ENCODE measurements at places on chromosomes 3 and 15.

- DNase-seq, result no peak
Measured at GRCh38 chr3:124810970-124811369, 76.2 kb downstream of the ITGB5 start.

DNA sequence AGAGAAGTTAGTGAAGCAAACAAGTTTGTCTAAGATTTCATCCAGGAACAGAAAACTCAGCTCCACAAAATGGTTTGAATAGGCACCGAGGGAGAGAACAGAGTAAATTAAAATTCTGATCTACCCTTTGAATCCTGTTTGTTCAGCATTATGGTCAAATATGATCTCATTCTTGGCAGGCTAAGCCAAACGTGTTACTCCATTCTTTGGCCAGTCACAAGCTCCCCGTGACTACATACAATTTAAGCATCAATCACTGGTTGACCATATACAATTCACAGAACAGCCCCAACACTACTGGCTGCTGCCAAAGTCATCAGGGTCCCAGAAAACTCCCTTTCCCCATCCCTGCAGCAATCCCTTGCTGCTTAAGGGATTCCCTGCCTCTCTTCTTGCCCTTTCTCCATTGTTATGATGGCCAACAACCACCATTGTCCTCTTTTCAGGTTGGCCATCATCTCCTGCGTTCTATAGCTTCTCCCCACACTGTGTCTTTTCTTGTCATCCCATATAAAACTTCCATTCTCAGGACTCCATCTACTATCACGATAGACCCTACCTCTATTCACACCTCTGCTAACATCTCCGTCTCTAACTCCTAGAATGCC, 46.3 kb downstream of the GOLIM4 start:
- no peak for DNase-seq

- peak; percentile 72 for DNase-seq
Measured at GRCh38 chr15:41501191-41501917, 7.7 kb downstream of the ITPKA start.

DNA sequence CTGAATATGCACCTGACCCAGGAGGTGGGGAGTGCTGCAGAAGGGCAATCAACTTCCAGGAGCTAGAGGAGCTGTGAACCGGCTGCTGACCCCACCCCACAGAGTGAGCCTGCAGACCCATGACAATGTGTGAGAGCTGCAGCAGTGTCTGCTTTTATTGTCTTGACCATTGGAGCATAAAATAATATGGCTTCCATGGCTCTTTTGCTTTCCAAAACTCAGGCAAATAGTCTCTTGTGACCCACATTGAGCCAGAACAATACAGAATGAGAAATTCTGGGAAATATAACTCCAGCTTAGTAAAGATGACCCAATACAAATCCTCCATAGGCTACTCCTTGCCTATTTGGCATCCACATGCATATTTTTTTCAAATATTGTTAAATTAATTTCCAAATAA, 309.6 kb downstream of the PYDC2 start:
- no peak for DNase-seq

- DNase-seq, result peak; percentile 85
Measured at GRCh38 chr15:101641129-101641764, 10.9 kb downstream of the TM2D3 start.

DNA sequence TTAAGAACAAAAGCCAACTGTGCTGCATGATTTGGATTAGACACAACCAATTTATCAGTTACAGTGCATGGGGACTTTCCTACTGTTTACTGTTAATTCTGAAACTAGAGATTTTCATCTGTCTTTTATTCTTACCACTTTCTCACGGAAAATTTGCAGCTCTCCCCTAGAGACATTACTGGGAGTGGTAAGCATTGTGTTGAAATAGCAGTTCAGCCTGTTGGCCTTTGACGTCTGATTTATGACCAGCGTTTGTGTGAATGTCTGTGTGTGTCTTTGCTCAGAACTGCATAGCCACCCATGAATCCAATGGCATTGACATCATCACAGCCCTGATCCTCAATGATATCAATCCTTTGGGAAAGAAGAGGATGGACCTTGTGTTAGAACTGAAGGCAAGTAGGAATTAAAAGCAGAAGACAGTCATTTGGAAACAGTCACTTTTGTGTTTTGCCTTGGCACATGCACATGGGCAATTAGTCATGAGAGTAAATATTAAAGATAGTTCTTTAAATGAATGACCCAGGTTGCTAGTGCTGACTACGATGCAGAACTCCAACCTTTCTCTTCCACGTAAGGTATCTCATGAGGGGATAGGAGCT, 202.2 kb upstream of the BHLHE40 start:
- no peak for DNase-seq

DNA sequence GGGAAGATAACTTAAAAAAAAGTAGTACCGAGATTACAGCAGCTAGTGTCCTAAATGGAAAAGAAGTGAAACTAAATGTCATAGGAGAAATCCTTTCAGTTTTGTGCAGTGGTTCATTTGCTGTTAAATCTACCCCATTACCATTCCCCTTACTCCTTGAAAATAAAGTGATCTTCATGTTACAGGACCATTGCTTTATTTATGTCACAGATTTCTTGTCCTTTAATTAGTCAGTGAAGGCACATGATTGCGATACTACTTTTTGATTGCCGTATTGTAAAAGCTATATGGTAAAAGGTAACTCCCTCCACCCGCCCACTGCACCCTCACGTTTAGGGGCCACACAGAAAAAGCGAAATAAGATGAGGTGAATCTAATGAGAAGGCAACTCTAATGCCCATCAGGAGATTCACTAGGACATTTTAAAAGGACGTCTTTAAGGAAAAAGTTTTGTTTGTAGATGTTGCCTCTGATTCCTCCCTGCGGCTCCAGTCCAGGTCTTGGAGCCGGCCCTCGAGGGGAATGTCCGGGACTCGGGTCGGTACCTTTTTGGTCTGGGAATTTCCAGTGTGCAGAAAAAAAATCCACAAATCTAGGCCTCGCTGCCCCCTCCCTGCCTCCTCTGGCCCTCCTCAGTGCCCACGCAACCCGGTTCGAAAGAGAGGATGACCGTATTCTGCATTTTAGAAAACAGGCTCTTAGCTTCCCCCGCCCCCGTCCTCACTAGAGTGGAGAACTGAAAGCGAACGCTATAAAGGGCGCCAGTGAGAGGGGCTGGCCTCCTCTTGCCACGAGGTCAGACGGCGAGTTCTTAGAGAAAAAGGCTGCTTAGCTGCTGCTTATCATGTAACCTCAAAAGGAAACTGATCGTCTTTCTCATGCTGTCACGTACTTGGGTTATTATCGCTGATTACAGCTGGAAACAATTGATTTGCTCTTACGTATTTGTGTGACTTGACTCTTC, 21.8 kb upstream of the NFKBIZ start:
- peak; percentile 88 for DNase-seq

- DNase-seq, result no peak
Measured at GRCh38 chr3:119418641-119419040, 44.8 kb downstream of the TMEM39A start.

GRCh38 chr15:33735637-33736247, 232.6 kb upstream of the CHRM5 start:
- no peak for DNase-seq

DNA sequence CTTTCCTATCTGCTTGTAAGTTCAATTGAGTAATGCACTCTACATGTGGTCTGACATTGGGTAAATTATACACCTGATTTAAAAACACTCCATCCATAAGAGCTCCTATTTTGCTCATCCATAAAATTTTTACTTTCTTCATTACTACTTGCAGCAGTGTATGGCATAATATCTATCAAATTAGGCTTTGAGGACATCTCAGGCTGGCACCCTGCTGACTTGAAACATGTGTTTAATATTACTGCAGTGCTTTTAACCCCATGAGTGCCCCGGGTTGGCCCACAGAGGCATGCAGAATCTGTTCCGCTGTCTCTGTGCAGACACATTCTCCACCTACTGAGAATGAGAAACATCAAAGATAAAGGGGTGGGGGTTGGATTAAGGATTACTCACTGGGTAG, 249.9 kb upstream of the DNAJC19 start:
- DNase-seq, result no peak

GRCh38 chr3:142053244-142053643, 96.1 kb downstream of the TFDP2 start:
- DNase-seq, result no peak

- no peak for DNase-seq
Measured at GRCh38 chr3:182592747-182593146, 200.6 kb upstream of the ATP11B start.

DNA sequence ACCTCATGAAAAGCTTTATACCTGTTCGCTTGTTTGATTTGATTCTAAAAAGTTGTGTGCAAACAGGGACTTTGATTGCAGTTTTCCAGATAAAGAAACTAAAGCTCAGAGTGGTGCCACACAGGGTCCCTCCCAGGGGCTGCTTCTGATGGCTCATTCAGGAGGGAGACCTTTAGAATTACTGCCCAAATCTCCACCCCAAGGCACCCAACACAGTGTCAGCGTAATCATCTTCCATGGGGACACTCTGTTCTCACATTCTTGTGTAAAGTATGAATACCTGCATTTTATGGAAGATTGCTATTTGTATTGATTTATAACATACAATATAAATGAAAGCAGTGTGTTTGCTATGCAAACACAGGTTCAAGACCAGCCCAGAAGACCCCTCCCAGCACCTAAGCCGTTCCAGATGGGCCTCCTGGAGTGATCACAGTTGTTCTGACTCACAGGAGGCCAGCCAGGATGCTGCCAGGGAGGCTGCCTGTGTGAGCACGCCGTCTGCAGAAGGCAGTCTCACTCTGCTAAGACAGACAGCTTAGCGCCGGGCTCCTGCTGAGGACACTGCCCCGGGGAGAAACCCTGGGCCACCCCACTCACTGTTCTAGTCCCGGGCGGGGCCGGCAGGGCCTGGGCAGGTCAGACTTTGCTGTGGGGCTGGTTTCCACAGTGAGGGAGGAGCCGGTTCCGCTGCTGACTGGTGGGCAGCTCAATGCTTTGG, 185.6 kb downstream of the FAM43A start:
- DNase-seq, result no peak

- DNase-seq, result no peak
Measured at GRCh38 chr3:52939600-52939999, 42.3 kb upstream of the STIMATE start.

DNA sequence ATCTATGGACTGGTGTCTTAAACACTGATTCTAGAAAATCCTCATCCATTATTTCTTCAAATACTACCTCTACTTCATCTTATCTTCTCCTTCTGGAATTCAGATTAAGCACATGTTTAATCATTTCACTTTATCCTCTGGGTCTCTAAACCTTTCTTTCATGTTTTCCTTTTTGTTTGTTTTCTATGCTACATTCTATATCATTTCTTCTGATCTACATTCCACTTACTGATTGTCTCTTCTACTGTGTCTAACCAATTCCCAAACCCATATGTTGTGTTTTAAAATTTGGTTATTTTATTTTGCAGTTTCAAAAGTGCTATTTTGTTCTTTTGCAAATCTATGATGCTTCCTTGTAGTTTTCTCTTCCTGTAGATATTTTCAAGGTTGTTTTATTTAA, 31.7 kb downstream of the CCR4 start:
- no peak for DNase-seq

DNA sequence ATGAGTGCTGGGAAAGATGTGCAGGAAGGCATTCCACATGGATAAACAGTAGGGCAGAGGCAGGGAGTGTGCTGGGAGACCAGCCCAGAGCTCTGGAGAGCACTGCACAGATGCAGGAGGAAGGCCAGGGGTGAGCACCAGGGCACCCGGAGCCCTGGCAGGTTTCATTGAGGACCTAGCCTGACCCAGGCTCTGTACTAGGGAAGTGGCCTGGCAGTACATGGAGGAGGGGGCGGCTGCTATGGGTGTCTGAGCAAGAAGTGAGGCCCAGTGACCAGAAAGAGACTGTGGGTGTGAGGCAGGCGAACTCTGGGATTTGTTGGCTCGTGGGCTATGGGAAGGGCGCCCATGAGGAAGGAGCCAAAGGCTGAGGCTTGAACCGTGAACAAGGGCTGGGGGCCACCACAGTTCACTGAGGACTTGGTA, 139.1 kb downstream of the DNAJB8 start:
- DNase-seq, result peak; percentile 18

- no peak for DNase-seq
Measured at GRCh38 chr3:106628407-106628806, 748.8 kb upstream of the CCDC54 start.

DNA sequence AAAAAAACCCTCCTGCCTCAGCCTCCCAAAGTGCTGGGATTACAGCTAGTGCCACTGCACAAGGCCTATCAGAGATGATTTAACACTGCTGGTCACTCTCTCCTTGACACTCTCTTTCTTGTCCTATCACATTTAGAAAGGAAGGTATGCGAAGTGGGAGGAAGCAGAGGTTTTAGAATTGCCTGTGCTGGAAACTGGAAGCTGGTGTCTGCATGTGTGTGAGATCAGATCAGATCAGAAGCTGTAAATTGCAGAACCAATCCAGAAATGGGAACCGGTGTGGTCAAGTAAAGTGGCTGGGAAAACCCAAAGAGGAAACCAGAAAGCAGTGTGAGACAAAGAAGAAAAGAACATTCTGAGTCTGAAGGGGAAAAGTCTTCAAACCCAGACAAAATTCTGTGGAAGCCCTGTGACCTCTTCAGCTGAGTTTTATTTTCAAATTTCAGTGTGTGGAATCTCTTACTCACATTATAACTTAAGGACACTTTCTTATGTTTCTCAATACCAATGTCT, 2.8 kb downstream of the EFHB start:
- peak; percentile 62 for DNase-seq

DNA sequence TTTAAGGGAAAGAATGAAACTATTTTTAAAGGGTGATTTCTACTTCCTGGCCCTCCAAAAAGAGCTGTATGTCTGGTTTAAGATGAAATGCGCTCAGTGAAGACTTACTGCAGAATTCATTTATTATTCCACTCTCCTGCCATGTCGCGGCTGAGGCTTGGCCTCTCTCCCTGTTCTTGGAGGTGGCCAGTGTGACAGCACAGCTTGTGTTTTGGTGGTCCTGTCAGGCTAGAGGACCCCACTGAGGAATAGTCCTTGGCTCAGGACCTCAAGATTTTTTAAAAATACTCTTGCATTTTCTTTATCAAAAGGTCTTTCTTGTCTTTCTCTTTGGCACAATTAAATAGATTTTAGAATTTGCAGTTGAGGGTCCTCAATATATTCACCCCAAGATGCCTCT, 384.4 kb downstream of the LRTM1 start:
- DNase-seq, result no peak

- no peak for DNase-seq
Measured at GRCh38 chr15:66515901-66516322, 10.8 kb downstream of the ZWILCH start.

- no peak for DNase-seq
Measured at GRCh38 chr3:30435861-30436331, 170.5 kb upstream of the TGFBR2 start.

- DNase-seq, result no peak
Measured at GRCh38 chr3:47343471-47343971, 37.3 kb upstream of the PTPN23 start.

DNA sequence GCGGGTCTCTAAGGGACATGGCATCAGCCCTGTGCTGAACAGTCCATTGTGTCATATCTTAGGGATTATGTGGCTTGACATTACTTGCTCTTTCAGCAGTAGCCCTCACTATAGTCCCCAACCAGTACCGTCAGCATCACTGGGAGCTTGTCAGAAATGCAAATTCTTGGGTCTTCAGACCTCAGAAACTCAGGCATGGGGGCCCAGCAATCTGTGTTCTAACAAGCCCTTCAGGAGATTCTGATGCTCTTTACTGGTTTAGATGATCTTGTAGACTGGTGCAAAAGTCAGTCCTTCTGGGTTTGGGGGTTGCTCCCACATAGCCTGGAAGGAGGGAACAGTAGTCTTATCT, 39.0 kb upstream of the TRAK1 start:
- peak; percentile 7 for DNase-seq

GRCh38 chr15:40787344-40787841, 17.6 kb downstream of the C15orf62 start:
- DNase-seq, result peak; percentile 73

All from activated CD8-positive, alpha-beta memory T cell treated with anti-CD3 and anti-CD28 coated beads, Interleukin-2, amount 50 U/mL, for 48 hours (primary cell).